ENCODE measurements at places on chromosomes 3 and 15.

- no peak for DNase-seq
Measured at GRCh38 chr3:144760831-144761230, 789.2 kb downstream of the DIPK2A start.

DNA sequence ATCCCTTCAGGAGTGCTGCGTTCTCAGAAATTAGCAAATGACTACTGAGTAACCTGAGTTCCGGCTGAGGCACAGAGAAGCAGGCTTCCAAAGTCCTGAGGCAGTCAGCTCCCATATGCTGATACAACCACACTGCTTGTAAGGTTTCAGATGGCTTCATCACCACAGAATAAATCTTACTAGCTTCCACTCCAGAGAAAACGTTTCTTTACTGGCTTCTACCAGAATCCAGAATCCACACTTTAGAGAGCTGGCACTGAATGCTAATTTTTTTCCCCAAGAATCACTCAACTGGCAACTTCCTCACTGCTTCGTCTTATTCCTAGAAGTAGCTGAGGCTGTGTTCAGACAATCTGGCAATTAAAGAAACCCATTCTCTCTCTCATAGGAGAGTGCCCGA, 21.4 kb downstream of the TAMM41 start:
- DNase-seq = no peak

DNA sequence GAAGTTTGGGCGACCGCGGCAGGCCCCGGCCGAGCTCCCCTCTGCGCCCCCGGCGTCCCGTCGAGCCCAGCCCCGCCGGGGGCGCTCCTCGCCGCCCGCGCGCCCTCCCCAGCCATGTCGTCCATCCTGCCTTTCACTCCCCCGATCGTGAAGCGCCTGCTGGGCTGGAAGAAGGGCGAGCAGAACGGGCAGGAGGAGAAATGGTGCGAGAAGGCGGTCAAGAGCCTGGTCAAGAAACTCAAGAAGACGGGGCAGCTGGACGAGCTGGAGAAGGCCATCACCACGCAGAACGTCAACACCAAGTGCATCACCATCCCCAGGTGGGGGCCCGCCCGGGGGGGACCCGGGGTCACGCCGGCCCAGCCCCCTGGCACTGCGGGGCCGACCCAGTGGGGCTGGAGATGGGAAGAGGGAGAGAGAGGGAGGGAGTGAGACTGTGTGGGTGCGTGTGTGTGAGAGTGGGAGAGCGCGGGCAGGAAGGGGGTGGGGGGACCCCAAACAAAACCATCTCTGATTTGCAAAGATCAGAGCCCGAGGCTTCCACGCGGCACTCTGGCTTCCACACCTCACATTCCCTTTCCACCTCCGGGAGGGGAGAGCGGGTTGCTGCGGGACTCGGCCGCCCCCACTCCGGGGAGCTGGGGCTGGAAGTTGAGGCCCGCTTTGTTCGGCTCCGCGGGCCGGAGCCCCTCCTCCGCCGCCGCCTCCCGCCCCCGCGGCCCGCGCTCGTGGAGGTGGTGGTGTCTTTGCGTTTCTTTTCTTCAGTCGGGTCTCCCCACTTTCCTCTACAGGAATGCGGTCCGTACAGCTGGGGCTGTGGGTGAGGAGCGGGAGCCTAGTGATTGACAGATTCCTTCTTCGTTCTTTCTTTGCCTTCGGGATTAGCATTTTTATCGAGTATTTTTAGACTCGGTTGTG, 898 bp downstream of the SMAD3 start:
- no peak for DNase-seq

GRCh38 chr3:32181796-32182195, 56.7 kb upstream of the CMTM8 start:
- DNase-seq = no peak

GRCh38 chr3:5811016-5811415, 623.5 kb downstream of the EDEM1 start:
- DNase-seq = no peak

DNA sequence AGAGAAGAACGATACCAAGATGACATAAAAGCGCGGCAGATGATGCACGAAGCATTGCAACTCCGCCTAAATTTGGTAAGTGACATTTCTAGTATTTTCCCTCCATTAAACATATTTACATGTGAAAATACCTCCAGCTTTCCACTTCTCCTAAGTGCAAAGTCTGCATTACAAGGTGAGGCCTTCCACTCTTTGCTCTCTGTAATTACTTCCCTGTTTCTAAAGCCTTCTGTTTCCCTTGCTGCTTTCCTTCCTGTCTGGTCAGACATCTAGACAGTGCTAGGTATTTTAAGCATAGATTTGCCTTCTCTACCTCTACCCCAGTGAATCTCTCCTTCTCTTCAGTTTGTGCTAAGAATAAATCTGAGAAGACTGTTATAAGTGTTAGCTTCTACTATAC, 1.9 kb downstream of the P2RY12 start:
- no peak for DNase-seq

DNA sequence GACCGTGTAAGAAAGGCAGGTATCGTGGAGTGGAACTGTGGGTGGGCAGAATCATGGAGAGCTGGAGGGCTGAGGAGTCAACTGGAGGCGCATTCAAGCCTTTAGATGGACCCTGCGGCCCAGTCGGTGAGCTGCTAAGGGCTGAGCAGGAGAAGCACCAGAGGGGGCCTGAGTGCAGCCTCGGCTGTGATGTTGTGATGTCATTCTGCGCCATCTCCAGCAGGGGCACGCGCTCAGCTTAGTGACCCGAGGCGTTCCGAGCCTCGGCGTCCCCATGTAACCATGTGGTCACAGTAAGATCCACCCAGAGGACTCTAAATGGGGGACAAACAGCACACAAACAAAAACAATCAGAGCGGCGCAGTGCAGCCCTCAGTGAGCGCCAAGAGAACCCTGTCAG, 76.8 kb downstream of the VGLL4 start:
- no peak for DNase-seq

GRCh38 chr15:43441316-43441715, 51.6 kb downstream of the TP53BP1 start:
- DNase-seq = peak; percentile 8

- no peak for DNase-seq
Measured at GRCh38 chr15:82137261-82137660, 91.4 kb upstream of the MEX3B start.

GRCh38 chr3:129560269-129560787, 17.4 kb downstream of the H1-8 start:
- no peak for DNase-seq

GRCh38 chr15:101035611-101036010, 116.5 kb downstream of the LRRK1 start:
- DNase-seq = no peak

DNA sequence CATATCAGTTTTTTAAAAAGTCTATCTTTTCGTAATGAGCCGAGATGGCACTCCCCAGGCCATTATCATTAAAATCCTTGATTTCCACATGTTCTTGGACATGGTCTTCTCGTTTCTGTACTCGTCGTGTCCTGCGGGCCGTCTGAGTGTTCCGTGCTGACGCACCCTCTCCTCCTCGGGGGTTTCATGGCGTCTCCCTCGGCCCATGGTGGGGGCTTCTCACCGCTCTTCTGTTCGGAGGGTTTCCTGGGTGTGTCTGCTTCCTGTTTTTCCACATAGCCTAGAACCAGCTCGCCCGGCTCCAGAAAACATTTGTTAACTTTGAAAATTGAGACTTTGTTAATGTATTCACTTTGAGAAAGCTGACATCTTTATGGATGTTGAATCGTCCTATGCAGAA, 92.7 kb downstream of the VGLL4 start:
- no peak for DNase-seq

DNA sequence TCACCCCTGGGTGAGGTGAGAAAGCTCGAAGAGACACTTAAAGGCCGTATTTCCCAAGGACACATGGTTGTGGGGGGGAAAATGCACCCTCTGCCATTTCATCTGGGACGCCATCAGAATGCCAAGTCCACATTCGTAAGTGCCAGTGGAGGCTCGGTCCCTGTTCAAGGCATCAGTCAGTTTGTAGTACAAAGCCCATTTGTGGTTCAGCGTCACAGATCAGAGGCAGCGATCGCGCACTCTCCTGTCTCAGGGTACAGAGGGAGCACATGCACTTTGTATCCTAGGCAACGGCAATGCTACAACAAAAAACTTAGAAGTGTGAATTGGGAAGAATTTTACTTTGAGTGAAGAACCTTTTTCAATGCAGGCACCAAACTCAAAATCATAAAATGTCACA, 27.2 kb downstream of the SEMA6D start:
- no peak for DNase-seq

GRCh38 chr15:43211224-43211735, 9.5 kb downstream of the EPB42 start:
- no peak for DNase-seq

DNA sequence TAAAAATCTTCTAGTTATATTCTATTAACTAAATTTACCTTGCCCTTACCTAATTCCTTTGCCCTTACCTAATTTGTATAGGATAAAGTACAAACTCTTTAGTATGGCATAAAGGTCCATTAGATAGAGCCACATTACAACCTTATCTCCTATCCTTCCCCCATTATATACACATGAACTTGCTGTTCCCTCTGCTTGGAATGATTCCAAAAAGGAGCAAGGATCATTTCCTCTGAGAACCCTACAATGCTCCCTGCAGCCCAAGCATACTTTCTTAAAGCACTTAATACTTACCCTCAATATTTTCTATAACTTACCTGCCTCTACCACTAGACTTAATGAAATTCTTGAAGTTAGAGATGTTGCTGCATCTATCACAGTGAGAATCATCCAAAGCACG, 118.9 kb upstream of the CCDC54 start:
- DNase-seq = no peak

Measured in fibroblast of skin of left quadriceps (primary cell).